ENCODE measurements at places on chromosomes 16 and 17.

DNA sequence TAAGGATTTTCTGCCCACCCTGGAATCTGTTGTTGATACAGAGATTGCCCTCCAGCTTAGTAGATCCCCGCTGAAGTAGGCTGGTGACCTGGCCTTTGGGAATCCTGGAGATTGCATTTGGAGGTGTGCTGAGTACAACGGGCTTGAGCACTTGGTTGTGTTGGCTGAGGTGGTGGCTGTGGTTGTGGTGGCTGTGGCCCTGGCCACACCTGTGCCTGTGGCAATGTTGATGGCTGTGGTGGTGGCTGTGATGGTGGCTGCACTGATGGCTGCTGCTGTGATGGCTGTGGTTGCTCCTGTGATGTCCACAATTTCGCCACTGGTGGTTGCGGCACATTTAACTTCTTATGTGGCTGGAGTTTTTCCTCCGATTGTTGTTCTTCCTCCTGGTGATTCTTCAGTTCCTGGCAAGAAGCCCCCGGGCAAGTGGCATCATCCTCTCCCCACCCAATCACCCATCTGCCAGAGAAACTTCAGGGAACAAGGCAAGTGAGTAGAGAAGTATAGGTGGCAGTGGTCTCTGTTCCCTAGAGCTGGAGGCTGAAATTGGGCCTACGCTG, 4.2 kb downstream of the CCDC200 start:
- DNase-seq: no peak

GRCh38 chr16:21647562-21648164, 4.7 kb downstream of the IGSF6 start:
- DNase-seq: no peak

- no peak for DNase-seq
Measured at GRCh38 chr17:30922235-30923030, 688 bp downstream of the ADAP2 start.

DNA sequence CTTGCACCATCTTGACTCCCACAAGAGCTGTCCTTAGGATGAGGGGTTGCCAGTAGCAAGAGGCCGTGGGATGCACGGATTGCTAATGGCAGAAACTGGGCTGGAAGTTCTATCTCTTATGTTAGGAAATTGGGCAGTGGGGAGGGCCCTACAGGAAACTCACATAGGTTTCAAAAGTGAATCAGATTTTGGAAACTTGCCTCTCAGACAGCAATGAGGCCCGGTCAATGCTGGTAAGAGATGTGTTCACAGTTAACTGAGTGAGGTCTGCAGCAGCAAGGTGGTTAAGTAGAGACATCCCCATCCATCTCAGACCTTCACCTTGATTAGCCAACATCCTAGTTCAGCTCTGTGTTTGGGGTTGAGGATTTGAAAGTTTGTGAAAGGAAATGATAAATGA, 164.7 kb downstream of the ABCA8 start:
- no peak for DNase-seq

GRCh38 chr17:41571561-41572434, at the start of gene KRT9:
TSS of gene KRT9 (minus strand) at chr17:41572059. CDS start at chr17:41571992, 67 bp downstream.
- DNase-seq: no peak

- no peak for DNase-seq
Measured at GRCh38 chr16:35523991-35524390, 2064.6 kb downstream of the TP53TG3F start.

GRCh38 chr17:69535016-69535570, 120.6 kb downstream of the MAP2K6 start:
- no peak for DNase-seq

- DNase-seq: no peak
Measured at GRCh38 chr17:73641826-73642600, 2.2 kb downstream of the SDK2 start.

DNA sequence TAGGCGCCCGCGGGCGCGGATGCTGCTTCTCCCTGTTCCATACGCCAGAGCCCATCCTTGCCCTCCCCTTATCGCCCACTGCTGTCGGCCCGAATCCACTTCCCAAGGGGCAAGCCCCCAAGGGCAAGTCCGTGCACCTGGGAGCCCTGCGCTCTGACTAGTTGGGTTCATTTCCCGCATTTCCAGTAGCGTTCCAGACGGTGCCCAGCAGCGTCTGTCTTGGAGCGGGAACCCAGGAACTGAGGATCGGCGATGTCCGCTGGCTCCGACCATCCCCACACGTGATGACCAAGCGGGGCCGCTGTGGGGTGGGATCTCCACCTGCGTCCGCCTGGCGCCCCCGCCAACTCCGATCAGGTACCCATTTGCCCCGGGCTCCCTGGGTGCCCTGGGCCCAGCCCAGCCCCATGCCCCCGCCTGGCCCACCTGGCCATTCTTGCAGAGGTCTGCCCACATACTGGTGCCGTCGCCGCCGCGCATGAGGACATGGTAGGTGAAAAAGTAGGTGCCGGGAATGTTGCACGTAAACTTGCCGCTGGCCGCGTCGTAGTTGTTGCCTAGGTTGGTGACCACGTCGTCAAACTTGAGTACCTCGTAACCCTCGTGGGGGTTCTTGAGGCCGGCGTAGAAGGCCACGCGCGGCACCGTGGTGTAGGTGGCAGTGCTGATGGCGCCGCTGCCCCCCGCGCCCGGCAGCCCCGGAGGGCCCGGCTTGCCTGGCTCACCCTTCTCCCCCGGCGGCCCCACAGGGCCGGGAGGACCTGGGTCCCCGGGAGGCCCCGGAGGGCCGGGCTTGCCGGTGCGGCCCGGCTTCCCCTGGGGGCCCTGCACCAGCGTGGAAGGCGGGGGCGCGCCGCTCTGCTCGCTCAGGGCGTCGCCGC, 837 bp downstream of the C1QL1 start:
- DNase-seq: no peak

DNA sequence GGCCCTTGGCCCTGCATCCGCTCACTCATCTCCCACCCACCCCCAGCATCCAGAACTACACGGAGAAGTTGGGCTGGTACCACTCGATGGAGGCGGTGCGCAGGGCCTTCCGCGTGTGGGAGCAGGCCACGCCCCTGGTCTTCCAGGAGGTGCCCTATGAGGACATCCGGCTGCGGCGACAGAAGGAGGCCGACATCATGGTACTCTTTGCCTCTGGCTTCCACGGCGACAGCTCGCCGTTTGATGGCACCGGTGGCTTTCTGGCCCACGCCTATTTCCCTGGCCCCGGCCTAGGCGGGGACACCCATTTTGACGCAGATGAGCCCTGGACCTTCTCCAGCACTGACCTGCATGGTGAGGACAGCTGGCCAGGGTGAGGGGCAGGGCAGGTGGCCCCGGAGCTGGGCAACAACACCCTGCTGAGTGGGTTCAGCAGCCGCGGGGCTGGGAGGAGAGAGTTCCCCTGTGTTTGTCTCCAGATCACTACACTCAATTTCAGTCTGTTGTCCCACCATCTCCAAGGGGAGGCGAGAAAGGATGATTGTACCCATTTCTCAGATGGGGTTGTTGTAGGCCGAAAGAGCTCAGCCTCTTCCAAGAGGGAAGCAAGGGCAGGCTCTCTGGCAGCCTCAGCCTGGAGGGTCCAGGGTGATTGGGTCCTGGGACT, 14.4 kb downstream of the MMP15 start:
- DNase-seq: no peak

DNA sequence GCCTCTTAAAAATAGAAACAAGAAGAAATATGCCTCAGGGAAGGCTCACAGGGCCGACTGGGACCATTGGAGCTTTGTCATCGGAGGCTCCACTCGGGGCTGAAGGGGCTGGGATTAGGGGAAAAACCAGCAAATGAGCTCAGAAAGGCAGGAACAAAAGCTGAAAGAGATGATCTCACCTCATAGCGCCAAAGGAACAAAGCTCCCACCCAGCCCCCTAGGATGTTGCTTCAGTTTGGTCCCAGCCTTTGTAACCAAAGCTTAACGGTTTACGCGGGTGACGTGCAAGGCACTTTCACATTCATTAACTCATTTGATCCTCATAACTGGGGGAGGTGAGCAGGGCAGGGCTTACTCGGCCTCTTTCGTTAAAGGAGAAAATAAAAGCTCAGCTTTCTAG, 168.5 kb upstream of the DYNLRB2 start:
- no peak for DNase-seq

DNA sequence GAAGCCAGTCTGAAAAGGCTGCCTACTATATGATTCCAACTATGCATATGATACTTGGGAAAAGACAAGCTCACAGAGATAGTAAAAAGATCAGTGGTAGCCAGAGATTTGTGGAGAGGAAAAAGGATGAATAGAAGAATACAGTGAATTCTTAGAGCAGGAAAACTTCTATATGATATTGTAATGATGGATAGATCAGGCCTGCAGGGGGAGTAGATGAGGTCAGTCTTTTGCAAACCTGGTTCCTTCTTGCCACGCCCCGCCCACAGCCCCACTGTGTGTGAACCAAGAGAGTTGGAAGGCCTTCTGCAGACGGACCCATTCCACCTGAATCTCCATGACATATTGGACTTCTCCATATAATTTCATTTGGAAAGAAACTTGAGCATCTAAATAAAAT, 761 bp upstream of the CCL8 start:
- DNase-seq: no peak

- DNase-seq: no peak
Measured at GRCh38 chr17:76376318-76377133, 7.9 kb upstream of the SPHK1 start.

DNA sequence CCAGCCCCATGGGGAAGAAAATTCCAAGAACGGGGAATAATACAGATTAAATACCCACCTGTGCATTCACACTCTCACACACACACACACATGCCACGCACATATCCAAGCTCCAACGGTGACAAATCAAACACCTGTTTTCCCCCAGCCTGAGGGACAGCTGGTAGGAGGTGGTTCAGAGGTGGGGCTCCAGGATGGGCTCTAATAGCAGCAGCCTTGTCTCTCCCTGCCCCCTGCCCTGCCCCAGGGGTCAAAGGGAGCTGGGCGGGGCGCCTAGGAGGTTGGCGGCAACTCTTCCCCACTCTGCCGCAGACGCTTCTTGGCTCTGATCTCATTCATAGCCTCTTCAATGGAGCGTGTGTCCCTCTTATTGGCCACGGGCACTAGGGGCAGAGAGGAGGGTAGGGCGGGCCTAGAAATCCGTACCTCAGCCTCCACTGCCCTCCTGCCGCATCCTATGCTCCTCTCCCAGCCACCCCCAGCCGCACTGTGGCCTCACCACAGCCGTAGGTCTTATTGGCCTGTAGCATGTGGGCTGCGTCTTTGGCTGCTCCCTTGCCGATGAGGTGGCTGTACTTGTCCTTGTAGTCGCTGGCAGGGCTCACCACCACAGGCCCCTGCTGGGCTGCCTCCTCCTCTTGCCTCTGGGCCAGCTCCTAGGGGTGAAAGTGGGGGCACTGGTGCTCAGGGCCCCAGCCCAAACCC, 8.2 kb downstream of the SPAG7 start:
- DNase-seq: no peak

DNA sequence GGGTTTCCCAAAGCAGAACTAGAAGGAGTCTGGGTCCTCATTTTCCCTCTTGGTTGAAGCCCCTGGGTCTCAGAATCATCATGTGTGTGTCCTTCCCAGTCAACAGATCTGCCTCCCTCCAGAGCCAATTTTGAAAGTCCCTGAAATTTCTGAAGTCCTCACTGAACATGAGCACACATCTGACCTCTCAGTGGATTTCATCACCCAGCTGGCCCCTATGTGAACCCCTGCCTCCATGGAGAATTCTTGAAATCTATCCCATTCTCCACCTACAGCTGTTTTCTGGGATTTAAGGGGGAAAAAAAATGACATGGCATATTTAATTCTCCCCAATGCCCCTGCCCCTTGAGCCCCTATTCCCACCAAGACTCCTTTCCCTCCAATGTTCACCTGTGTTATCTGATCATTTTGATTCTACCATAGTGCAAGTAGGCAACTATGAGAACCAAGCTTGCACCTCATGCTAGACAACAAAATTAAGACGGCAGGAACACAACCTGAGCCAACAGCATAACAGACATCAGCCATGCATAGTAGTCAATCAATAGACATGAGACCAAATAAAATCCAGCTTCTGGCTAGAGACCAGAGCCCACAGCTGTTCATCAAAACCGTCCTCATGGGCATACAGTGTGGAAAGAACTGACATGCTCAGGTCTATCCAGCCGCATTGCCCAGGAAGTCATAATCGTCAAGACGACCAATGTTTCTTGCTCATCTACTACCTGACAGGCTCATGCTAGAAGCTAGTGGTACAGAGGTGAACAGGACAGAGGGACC, 14.9 kb downstream of the SOX9 start:
- DNase-seq: no peak

DNA sequence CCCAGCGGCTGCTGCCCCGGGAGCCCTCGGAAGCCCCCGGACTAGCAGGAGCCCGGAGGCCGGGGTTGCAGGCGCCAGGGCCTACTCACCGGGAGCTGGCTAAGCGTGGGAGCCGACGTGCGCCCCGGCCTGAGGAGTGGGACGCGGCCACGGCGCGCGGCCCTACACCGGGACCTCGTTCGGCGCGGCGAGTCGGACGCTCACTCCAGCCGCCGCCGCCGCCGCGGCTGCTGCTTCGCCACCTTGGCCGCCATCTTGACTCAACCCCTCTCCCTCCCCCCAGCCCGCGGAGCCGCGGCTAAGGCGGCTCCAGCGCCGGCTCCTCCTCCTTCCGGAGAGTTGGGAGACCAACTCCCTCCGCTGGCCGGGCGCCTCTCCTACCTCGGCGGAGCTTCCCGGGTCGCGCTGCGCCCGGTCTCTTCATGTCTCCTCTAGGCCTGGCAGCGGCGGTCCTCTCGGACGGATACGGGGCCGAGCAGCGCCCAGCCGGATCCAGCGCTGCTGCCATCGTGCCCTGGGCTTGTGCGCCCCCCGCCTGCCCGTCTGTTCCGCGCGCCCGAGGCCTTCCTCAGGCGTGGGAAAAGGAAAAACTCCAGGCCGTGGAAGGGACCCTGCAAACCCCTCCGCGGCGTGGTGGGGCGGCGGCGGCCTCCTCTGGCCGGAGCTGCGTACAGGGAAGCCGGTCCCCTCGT, at the start of gene NCOR1:
TSS of gene NCOR1 (minus strand) at position 262 of the 692 bp plus-strand sequence. CDS start 20,965 bp downstream, outside the sequence.
- peak; percentile 96 for DNase-seq

DNA sequence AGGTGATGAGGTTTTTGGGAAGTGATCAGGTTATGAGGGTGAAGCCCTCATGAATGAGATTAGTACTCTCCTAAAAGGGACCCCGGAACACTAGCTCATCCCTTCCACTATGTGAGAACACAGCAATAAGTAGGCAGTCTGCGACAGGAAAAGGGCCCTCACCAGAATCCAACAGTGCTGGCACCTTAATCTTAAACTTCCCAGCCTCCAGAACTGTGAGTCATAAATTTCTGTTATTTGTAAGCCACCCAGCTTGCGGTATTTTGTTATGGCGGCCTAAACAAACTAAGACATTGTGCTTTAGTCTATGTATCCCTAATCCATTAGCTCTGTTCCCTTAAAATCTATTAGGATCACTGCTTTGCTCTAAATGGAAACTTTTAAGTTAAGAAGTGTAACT, 8.5 kb downstream of the SLFN12 start:
- DNase-seq: no peak

GRCh38 chr16:72932050-72932449, 115.9 kb downstream of the ZFHX3 start:
- no peak for DNase-seq

Measured in activated effector memory CD4-positive, alpha-beta T cell treated with anti-CD3 and anti-CD28 coated beads, Interleukin-2, amount 50 U/mL, for 16 hours (primary cell).